ENCODE measurements at places on chromosomes 5 and 9. TPM values are rescaled to one million over a fixed set of nuclear protein-coding genes. Genes with fewer than 3 reads are reported as not detected.

HNRNPA0 gene
- total RNA-seq: 8.4 TPM

DIPK1B gene
- 0.48 TPM for total RNA-seq

EIF4E1B gene
- not detected for total RNA-seq

ODF2 gene
- 19.9 TPM for total RNA-seq

USP20 gene
- total RNA-seq: 14.3 TPM

STPG3 gene
- total RNA-seq: not detected

- no peak for DNase-seq
These were observed 80.0 kb downstream of the SYK start for GRCh38 chr9:90881648-90882047.

GRCh38 chr9:85118990-85119755, 449.6 kb downstream of the NTRK2 start:
- no peak for DNase-seq

DNA sequence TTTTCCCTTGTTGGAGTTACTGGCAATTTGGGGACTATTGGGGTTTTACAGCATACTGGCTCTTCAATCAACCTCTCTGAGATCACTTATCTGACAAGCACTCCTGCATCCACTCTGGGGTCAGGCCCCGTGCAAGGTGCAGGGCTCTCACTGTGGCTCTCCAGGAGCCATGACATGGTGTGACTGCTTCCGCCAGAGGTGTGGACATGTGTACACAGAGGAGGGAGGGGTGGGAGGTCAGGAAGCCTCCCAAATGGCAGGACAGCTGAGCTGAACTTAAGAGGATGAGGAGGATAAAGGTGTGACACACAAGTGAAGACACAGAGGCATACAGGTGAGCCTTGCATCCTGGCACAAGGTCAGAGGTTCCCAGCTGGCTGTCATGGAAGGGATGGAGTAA, 24.3 kb downstream of the SHB start:
- DNase-seq: no peak

DNA sequence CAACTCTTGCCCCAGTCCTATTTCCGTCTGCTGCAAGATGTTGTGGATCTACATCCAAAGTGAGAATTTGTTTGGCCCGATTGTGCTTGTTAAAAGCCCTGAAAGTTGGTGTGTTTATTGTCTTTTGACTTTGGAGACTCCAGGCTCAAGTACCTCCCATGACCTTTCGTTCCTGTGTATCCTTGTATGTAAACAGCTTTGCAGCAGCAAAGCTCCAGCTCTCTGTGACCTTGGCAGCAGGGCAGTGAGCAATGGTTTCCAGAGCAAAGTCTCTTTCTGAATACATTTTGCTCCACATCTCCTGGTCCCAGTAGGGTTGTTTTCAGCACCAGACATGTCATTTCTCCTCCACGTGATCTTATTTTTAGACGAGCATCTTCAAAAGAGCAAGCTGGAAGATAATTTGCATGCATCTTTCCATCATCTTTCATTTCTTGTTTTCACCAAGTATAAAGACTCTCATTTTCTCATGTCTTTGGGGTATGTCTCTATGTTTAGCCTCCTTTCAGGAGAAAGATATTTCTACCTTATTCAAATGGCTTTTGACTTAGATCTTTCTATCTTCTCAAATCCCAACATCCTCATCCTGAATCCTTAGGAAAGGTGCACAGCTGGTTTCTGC, 68.1 kb upstream of the ERCC6L2 start:
- no peak for DNase-seq

- DNase-seq: no peak
These were observed 12.2 kb downstream of the AKNA start for GRCh38 chr9:114375386-114376175.

DNA sequence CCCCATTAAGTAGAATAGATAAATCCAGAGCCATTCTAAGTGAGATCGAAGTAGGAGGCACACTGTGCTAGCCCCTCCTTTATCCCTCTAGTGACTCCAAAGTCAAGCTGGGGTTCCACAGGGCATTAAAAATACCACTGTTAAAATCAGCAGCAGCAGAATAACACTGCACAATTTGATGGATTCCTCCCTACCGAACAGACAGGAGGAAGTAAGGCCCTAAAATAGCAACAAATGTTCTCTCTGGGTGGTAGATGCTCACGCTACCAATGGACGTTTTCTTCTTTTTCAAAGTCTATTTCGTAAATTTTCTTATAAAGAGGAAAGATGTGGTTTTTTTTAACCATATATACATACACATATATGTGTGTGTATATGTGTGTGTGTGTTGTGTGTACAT, 54.4 kb downstream of the FBXW11 start:
- DNase-seq: no peak

- no peak for DNase-seq
These were observed 515 bp upstream of the AGPAT2 start for GRCh38 chr9:136687721-136688223.

Measured in esophagus squamous epithelium (tissue), 5 donors.